Thoracic aorta (tissue), 2 donors: ENCODE measurements at places on chromosomes 16 and 17. TPM values are rescaled to one million over a fixed set of nuclear protein-coding genes. Genes with fewer than 3 reads are reported as not detected.

Gene SLC6A2
- not detected for total RNA-seq

Gene PYDC1
- total RNA-seq: not detected

Gene PTX4
- total RNA-seq: 0.78 TPM

DNA sequence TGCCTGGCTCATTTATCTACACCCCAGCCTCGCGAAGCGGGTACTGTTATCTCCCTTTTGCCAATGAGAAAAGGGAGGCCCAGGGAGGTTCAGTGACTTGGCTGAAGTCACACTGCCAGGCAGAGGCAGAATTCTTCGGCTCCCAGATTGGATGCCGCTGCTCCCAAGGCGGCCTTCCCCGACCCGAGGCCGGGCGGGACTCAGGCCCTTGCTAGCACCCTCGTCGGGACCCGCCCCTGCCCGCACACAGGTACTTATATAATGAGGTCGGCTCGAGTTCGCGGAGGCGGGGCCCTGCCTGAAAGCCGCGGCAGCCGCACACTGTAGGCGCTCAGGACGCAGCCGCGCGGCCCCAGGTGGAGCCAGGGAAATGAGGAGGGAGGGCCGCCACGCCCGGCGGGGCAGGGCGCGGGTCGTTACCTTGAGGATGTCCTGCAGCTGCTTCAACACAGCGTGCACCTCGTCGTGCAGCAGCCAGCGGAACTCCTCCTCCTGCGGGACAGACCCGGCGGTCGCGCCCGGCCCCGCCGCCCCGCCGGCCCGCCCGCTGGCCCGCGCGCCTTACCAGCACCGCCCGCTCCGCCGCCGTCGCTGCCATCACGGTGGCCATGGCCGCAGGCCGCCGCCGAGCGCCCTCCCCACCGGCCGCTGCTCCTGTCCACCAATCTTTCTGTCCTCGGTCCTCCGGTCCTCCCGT lies at the start of gene ROGDI:
Gene ROGDI, minus strand, starts transcription at position 672 of the 697 bp plus-strand sequence. Its CDS starts 62 bp downstream, at position 610.
- H3K4me1 ChIP-seq: peaks cover 9% of the 10 kb centered on the region
- H3K36me3 ChIP-seq: peaks cover 23% of the 10 kb centered on the region
- peak within 1 kb of the TSS; percentile 53 for H3K27ac ChIP-seq
- H3K4me3 ChIP-seq: peak within 1 kb of the TSS; percentile 81
- H3K27me3 ChIP-seq: no peaks in the 10 kb centered on the region

- peaks cover 16% of the 10 kb centered on the region for H3K4me1 ChIP-seq
- no peak for DNase-seq
- peak within 1 kb of the TSS; percentile 82 for H3K27ac ChIP-seq
- peak within 1 kb of the TSS; percentile 71 for H3K4me3 ChIP-seq
- no peaks in the 10 kb centered on the region for H3K27me3 ChIP-seq
- no peaks in the 10 kb centered on the region for H3K36me3 ChIP-seq
These were observed at the start of gene PLEKHG4 for GRCh38 chr16:67279296-67280089. TSS of gene PLEKHG4 (plus strand) at chr16:67279532. CDS start at chr16:67280045, 513 bp downstream.

GRCh38 chr16:57537581-57538234 lies 1.3 kb upstream of the CCDC102A start:
- H3K36me3 ChIP-seq: no peaks in the 10 kb centered on the region
- peak overlapping the region; percentile 99 for H3K4me3 ChIP-seq
- no peak for DNase-seq

- H3K4me1 ChIP-seq: peaks cover 70% of the 10 kb centered on the region
- H3K27ac ChIP-seq: peak overlapping the region; percentile 99
- H3K27me3 ChIP-seq: no peaks in the 10 kb centered on the region
- no peak for DNase-seq
These were observed 4.2 kb downstream of the BCAR1 start for GRCh38 chr16:75247249-75247648.

- no peak overlapping the region for H3K27ac ChIP-seq
- no peak overlapping the region for H3K4me3 ChIP-seq
- H3K4me1 ChIP-seq: no peaks in the 10 kb centered on the region
- no peaks in the 10 kb centered on the region for H3K36me3 ChIP-seq
These were observed 51.2 kb downstream of the SOX9 start for GRCh38 chr17:72171703-72172667.
